Colonic mucosa (tissue), 4 donors: ENCODE measurements at places on chromosomes 13 and 19. TPM values are rescaled to one million over a fixed set of nuclear protein-coding genes. Genes with fewer than 3 reads are reported as not detected.

DNA sequence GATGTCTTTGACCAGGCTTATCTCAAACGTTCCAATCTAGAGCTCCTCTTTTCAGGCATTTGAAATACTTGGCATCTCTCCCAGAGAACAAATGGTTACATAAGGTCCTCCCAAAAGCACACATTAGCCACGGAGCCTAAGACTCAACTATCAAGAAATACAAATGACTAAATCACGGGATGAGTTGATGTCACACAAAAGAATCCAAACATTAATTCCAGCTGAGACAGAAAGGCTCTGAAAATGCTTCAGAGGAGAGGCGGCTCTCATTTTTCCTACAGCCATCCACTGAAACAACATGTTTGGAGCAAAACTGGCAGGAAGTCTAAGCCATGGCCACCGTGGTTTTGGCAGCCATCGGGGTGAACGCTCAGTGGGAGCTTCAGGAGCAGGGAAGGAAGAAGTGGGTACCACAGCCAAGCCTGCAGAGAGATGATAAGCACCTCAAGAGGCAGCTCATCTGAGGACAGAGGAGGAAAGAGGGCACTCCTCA, 122.5 kb downstream of the STK24 start:
- no peaks in the 10 kb centered on the region for H3K4me1 ChIP-seq
- no peak overlapping the region for H3K27ac ChIP-seq
- H3K36me3 ChIP-seq: peaks cover 4% of the 10 kb centered on the region
- no peak for DNase-seq
- no peak overlapping the region for H3K4me3 ChIP-seq

GRCh38 chr13:109241160-109241559, 545.2 kb downstream of the IRS2 start:
- H3K27ac ChIP-seq: no peak overlapping the region
- no peaks in the 10 kb centered on the region for H3K4me1 ChIP-seq

GRCh38 chr13:40169476-40169875, 497.0 kb downstream of the FOXO1 start:
- H3K4me1 ChIP-seq: no peaks in the 10 kb centered on the region
- DNase-seq: no peak
- no peak overlapping the region for H3K4me3 ChIP-seq
- no peaks in the 10 kb centered on the region for H3K36me3 ChIP-seq
- H3K27me3 ChIP-seq: no peaks in the 10 kb centered on the region

GRCh38 chr13:59360108-59360507, 803.6 kb downstream of the DIAPH3 start:
- H3K27ac ChIP-seq: no peak overlapping the region
- DNase-seq: no peak
- H3K36me3 ChIP-seq: no peaks in the 10 kb centered on the region
- no peaks in the 10 kb centered on the region for H3K27me3 ChIP-seq
- H3K4me3 ChIP-seq: no peak overlapping the region
- H3K4me1 ChIP-seq: no peaks in the 10 kb centered on the region

DNA sequence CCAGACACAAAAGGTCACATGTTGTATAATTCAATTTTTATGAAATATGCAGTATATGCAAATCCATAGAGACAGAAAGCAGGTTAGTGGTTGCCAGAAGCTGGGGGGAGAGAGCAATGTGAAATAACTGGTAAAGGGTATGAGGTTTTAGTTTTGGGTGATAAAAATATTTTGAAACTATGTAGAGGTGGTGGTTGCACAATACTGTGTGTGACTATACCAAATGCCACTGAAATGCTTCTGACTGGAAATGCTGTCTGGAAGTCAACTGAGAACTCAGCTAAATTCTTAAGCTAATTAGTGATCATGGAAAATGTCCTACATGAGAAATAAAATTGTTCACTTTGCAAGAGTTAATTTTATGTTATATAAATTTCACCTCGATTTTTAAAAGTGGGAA, 65.3 kb upstream of the RXFP2 start:
- H3K27ac ChIP-seq: no peak overlapping the region
- no peaks in the 10 kb centered on the region for H3K4me1 ChIP-seq
- H3K27me3 ChIP-seq: no peaks in the 10 kb centered on the region
- H3K36me3 ChIP-seq: no peaks in the 10 kb centered on the region
- DNase-seq: no peak
- no peak overlapping the region for H3K4me3 ChIP-seq

DNA sequence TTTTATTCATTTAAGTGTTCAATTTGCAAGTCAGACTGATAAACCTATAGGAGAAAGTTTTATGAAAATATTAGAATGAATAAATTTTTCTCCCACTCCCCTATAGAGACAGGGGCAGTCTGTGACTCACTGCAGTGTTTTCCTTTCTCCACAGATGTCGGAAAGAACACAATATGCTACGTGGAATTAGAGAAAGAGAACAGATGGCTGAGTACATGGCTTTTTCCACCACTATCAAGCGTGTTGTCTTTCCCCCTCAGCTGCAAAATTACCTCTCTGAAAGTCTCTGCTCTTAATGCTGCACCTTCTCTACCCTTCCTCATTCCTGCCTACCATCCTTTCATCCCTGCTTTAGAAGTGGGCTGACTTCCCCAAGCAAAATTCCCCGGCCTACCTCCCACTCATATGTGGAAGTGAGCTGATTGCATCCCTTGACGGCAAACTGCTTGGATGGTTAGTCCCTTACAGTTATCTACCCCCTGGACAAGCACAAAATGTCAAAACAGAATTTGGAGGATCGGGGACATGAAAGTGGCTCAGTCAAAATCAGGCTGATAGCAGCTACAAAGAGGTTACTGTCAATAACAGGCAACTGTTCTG, 30.0 kb downstream of the FLT1 start:
- no peaks in the 10 kb centered on the region for H3K36me3 ChIP-seq
- H3K27me3 ChIP-seq: no peaks in the 10 kb centered on the region
- DNase-seq: no peak
- peaks cover 5% of the 10 kb centered on the region for H3K4me1 ChIP-seq
- H3K27ac ChIP-seq: no peak overlapping the region

DNA sequence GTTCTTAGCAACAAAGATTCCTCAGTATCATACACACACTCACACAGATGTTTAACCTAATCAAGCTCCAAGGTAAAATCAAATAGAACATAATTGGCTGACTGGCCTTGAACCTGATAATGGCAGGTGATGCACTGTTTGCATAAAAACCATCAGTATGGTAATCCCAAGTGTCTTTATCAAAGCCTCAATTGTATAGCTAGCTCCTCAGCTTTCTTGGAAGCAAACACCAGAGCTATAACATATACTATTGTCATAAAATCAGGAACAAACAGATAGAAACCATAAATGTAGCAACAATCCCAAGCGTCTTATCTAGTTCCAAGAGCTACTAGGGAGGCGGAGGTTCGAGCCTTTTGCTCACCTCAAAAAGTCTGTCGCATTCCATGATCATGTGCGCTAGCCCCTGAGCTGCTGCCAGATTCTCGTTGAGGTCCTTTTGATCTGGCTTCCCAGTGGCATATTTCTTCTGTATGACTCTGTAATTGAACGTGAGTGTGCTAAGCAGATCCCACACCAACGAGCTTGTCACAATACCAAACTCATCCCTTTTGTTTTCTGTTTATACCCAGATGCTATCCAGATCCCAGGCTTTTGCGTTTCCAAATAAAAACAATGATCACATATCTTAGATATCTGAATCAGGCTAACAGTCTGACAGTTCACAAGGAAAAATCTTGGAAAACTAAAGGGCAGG, 95.3 kb downstream of the KL start:
- DNase-seq: peak; percentile 51
- no peaks in the 10 kb centered on the region for H3K36me3 ChIP-seq
- peak overlapping the region; percentile 15 for H3K27ac ChIP-seq
- no peak overlapping the region for H3K4me3 ChIP-seq

DNA sequence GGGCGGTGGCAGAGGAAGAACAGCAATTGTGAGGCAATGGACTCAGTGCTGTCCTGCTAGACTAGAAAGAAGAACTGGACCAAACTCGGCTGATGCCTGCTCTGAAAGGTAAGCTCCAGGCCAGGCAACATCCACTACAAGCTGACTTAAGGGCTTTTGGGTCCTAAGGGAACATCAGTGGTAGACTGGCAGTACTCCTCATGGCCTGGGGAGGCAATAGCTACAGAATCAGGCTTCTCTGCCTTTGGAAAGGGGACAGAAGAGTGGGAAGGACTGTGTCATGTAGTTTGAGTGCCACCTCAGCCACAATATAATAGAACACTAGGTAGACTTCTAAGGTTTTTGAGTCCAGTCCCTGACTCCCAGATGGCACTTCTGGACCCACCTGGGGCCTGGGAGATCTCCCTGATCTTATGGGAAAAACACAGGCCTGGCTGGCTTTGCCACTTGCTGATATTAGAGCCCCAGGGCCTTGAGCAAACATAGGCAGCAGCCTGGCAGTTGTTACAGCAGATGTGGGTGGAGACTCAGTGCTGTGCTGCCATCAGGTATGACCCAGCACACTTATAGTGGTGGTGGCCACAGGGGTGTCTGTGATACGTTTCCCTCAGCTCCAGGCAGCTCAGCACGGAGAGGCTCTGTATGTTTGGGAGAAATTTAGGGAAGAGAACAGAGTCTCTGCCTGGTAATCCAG, 9.2 kb upstream of the CLC start:
- no peak overlapping the region for H3K27ac ChIP-seq
- H3K27me3 ChIP-seq: no peaks in the 10 kb centered on the region
- H3K4me3 ChIP-seq: no peak overlapping the region
- H3K36me3 ChIP-seq: no peaks in the 10 kb centered on the region
- DNase-seq: no peak
- no peaks in the 10 kb centered on the region for H3K4me1 ChIP-seq

- H3K4me1 ChIP-seq: peaks cover 10% of the 10 kb centered on the region
- H3K27ac ChIP-seq: no peak overlapping the region
- no peak for DNase-seq
Observed at GRCh38 chr19:46378268-46378667, 31.4 kb downstream of the PPP5C start.

GRCh38 chr13:73287831-73288230, 229.0 kb downstream of the KLF5 start:
- no peak overlapping the region for H3K4me3 ChIP-seq
- H3K27ac ChIP-seq: peak overlapping the region; percentile 60
- DNase-seq: no peak
- no peaks in the 10 kb centered on the region for H3K27me3 ChIP-seq
- no peaks in the 10 kb centered on the region for H3K4me1 ChIP-seq
- H3K36me3 ChIP-seq: no peaks in the 10 kb centered on the region

- H3K4me3 ChIP-seq: no peak overlapping the region
- no peaks in the 10 kb centered on the region for H3K36me3 ChIP-seq
- no peak overlapping the region for H3K27ac ChIP-seq
- no peak for DNase-seq
Observed at GRCh38 chr13:112532837-112533745, 54.9 kb downstream of the TUBGCP3 start.

GRCh38 chr19:16012552-16012951, 63.7 kb upstream of the TPM4 start:
- H3K4me1 ChIP-seq: no peaks in the 10 kb centered on the region
- no peak overlapping the region for H3K27ac ChIP-seq
- H3K27me3 ChIP-seq: no peaks in the 10 kb centered on the region
- H3K36me3 ChIP-seq: no peaks in the 10 kb centered on the region
- H3K4me3 ChIP-seq: no peak overlapping the region

DNA sequence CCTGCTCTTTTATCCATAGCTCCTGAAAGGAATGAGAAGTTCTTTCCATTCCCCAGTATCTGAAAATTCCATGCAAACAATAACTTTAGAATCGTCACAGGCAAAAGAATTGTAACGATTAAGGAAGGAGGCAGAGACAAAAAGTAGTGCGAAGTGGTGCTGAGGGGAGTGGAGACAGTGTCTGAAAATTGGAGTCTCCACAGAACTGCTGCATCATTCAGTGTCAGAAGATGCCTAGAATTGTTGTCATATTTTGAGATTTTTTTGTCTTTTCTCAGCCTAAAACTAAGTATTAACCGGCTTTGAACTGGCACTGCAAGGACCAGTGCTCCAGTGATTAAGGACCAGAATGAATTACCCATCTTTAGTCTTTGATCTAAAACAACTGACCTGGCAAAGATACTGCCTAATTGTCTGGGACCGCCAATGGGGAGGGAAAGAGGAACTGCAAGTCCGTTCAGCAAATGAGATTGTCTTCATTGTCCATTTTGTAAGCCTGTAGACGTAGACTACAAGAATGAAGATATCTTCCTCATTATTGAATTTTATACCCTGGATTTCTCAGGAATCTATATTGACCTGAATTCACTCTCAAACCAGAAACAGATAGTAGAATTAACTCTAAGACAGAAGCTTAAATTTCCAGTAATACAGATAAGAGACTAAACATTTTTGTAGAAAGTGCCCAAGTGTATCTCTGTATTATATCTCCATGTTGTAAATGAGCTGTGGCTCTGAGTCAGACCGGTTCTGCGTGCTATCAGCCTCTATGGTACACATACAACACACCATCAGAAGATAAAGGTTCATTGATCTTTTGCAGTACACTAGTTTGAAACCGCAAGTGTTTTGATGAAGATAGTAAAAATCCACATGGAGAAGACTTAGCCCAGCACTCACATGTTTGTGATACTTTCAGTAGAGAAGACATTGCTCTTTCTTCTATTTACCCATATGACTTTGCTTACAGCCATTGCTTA, 293.2 kb downstream of the EFNB2 start:
- no peak overlapping the region for H3K4me3 ChIP-seq
- H3K27me3 ChIP-seq: no peaks in the 10 kb centered on the region
- no peak overlapping the region for H3K27ac ChIP-seq
- no peaks in the 10 kb centered on the region for H3K4me1 ChIP-seq

GRCh38 chr13:46168341-46168740, 13.6 kb downstream of the LCP1 start:
- no peaks in the 10 kb centered on the region for H3K27me3 ChIP-seq
- no peak for DNase-seq
- H3K4me1 ChIP-seq: no peaks in the 10 kb centered on the region
- H3K36me3 ChIP-seq: no peaks in the 10 kb centered on the region
- H3K27ac ChIP-seq: no peak overlapping the region
- no peak overlapping the region for H3K4me3 ChIP-seq

- H3K27ac ChIP-seq: peak overlapping the region; percentile 71
- no peak overlapping the region for H3K4me3 ChIP-seq
- no peaks in the 10 kb centered on the region for H3K27me3 ChIP-seq
Observed at GRCh38 chr19:41323430-41324125, 13.6 kb downstream of the CCDC97 start.

- no peaks in the 10 kb centered on the region for H3K27me3 ChIP-seq
- no peak for DNase-seq
- no peak overlapping the region for H3K4me3 ChIP-seq
Observed at GRCh38 chr13:78317030-78317429, 286.3 kb downstream of the POU4F1 start.

Gene MEDAG
- total RNA-seq: 0.62 TPM

Gene LMO7
- total RNA-seq: 193 TPM

Gene ZNF99
- total RNA-seq: not detected

Gene ERFL
- total RNA-seq: 0.42 TPM

Gene SIX5
- total RNA-seq: 15.8 TPM

Gene BCKDHA
- total RNA-seq: 31.7 TPM

Gene TRIP10
- 67.7 TPM for total RNA-seq

Gene KLK8
- total RNA-seq: not detected

Gene LIM2
- total RNA-seq: not detected

Gene ZNF534
- total RNA-seq: 0.12 TPM

Gene ACER1
- not detected for total RNA-seq

Gene MAST1
- total RNA-seq: 0.42 TPM

Gene HIF3A
- 5.7 TPM for total RNA-seq

Gene FFAR1
- total RNA-seq: not detected

Gene TTYH1
- 2.4 TPM for total RNA-seq

Gene C19orf18
- total RNA-seq: 0.86 TPM

Gene ZNF675
- total RNA-seq: 13.2 TPM
